Peyer's patch (tissue), 4 donors: ENCODE measurements at places on chromosomes 5 and 9.
A peak's percentile ranks its signal among the peaks of the same experiment; 100 is the strongest.

GRCh38 chr9:126618190-126618584 lies 4.5 kb downstream of the LMX1B start:
- DNase-seq: no peak

DNA sequence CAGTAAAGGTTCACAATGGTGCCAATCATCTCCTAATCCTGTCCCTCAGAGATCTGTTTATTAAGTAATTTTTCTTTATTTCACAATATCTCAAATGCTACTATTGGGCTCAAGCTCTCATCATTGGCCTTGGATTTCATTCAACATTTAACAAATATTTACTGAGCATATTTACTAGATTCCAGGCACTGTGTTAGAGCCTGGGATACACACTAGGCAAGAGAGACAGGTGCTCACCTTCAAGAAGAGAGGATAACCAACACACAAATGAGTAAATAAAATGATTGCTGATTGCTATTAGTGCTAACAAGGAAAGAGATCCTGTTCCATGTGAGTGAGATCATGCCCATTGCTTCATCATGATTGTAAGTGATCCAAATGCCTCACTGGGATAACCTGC lies 27.4 kb downstream of the PPP2R2B start:
- DNase-seq: no peak

- no peak for DNase-seq
Measured at GRCh38 chr5:10567781-10568321, 4.0 kb downstream of the ANKRD33B start.

DNA sequence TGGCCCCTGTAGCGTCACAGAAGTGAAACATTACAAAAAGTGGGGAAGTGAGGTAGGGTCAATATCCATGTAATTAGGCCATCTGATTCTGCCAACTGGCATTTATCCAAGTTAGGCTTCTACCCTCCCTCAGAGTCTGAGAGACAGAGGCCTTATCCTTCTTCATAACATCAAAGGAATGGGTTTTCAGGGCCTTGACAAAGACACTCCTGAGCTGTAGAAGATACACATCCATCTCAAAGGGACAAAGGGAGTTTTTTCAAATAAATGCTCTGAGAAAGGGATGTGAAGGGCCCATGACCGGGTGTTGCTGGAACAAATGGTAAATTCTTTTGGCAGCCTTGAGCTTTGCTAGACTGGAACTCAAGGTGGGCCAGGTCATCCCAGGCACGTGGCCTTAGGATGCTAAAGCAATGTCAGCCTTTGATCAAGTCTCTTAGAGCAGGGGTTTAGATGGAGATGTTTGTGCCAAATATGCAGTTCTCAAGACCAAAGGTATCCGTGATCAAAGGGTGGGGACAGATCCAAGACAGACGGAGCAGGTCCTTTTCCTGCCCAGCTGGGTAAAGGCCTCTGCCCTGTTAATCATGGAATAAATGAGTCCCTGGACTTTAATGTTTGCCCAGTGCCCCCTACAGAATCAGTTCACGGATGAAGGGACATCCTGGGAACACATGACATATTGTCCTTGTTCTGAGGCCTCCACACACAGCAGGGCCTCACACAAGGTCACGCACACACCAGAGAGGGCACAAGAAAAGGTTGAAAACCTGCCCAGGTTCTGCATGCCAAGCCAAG lies 10.0 kb upstream of the FAM169A start:
- no peak for DNase-seq

DNA sequence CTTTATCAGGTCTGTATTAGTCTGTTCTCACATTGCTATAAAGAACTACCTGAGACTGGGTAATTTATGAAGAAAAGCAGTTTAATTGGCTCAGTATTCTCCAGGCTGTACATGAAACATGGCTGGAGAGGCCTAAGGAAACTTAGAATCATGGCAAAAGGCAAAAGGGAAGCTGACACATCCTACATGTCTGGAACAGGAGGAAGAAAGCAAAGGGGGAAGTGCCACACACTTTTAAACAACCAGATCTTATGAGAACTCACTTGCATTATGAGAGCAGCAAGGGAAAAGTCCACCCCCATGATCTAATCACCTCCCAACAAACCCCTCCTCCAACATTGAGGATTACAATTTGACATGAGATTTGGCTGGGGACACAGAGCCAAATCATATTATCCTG lies 132.1 kb downstream of the PCSK1 start:
- no peak for DNase-seq

DNA sequence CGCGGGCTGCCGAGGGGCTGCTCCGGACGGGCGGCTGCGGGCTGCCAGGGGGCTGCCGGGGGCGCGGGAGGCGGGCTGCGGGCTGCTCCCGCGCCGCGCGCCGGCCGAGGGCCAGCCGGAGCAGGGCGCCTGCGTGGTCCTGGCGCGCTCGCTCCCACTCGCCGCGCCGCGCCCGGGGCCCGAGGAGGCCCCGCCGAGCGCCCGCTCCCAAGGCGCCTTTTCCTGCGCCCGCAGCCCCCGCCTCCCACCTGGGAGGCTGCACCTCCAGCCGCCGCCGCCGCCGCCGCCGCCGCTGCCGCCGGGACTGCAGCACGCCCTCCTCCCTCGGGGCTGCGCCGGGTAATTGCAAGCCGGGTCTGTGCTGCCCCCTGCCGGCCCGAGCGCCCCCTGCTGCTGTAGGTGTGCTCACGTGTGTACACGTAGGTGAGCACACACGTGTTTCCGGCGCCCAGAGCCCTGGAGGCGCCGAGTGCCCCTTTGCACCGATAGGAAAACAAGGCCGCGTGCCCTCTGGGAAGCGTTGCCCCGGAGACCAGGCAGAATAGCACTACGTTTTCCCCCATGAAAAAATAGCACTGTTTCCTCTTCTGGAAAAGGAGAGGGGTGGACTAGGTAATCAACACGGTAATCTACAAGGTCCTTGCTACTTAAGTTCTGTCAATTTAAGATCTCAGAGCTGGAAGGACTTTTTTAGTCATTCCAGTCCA lies at the start of gene EPB41L4B:
Gene EPB41L4B (minus strand): TSS at position 318 of the 707 bp plus-strand sequence. CDS start 613 bp downstream, outside the sequence.
- DNase-seq: peak; percentile 94

GRCh38 chr5:133460172-133460758 lies 152.1 kb downstream of the FSTL4 start:
- no peak for DNase-seq

DNA sequence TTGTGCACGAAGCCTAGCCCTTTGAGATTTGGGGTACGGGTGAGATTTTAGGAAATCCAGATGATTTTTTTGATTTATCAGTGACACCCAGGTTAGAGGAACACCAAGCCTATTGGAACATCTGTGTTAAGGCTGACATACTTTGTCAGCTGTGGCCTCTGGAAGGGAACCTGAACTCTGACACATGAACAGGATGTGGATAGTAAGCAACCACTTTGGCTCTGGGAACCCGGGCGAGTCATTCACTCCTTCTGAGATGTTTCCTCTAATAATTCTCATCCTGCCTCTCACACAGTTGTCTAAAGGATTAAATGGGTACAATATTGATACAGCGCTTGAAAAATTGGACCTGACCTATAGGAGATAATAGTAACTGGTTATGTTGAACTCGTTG lies 67.8 kb downstream of the FGF1 start:
- DNase-seq: no peak

DNA sequence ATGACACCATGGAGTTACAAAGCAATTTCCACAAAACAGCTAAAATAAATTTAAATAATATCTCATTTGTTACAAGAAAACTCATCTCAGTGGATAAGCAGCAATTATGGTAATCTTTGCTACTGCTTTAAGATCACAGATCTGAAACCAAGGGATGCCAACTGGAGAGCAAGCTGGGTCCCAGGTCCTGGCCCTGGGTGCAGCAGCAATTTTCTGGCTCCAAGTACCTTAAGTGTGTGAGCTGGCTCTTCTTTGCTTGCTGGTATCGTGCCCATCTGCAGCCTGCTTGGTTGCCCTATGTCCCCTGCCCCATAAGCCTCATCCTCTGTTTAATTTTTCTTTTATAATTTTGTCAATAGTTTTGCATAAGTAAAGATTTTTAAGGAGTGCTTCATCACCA lies 41.5 kb upstream of the DIRAS2 start:
- no peak for DNase-seq

- no peak for DNase-seq
Measured at GRCh38 chr9:33177639-33178038, 10.5 kb upstream of the B4GALT1 start.
